Skeletal muscle tissue (tissue), 5 donors: ENCODE measurements at places on chromosomes 4 and X. TPM values are rescaled to one million over a fixed set of nuclear protein-coding genes. Genes with fewer than 3 reads are reported as not detected.

Gene VSIG4
- 37.1 TPM for total RNA-seq

Gene HHIP
- total RNA-seq = 8.4 TPM

Gene SRPK3
- total RNA-seq = 85.1 TPM

Gene IL1RAPL1
- total RNA-seq = 3.7 TPM

Gene PAGE4
- total RNA-seq = not detected

Gene BMX
- total RNA-seq = 3.1 TPM

Gene PDCL2
- not detected for total RNA-seq

Gene NWD2
- not detected for total RNA-seq

Gene UNC5C
- total RNA-seq = 1.0 TPM

Gene CT45A3
- total RNA-seq = not detected

Gene HTR2C
- total RNA-seq = not detected

Gene ARHGAP24
- 61.1 TPM for total RNA-seq

Gene KDR
- total RNA-seq = 49.1 TPM

Gene SSX2B
- not detected for total RNA-seq

Gene EXOC1
- 21.9 TPM for total RNA-seq

Gene SPIN2B
- total RNA-seq = 7.8 TPM

Gene CT45A1
- not detected for total RNA-seq
